ENCODE measurements at places on chromosomes 1 and 21.
A peak's percentile ranks its signal among the peaks of the same experiment; 100 is the strongest.

DNA sequence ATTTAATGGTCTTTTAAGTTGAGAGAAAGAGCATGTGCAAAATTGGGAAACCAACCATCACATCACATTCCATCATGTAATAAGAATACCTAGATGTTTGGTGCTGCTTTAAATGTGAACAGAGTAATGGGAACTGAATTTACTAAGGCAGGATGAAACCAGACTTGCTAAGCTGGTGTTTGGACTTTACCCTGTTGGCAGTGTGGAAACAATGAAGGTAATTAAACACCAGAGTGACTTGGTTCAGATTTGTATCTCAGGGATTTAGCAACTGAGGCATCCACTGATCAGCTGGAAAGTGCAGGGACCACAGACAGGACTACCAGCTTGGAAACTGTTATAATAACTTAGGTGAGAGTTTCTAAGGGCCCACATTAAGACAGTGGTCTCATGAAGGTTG is 263.4 kb downstream of the OLFM3 start:
- DNase-seq, result no peak

DNA sequence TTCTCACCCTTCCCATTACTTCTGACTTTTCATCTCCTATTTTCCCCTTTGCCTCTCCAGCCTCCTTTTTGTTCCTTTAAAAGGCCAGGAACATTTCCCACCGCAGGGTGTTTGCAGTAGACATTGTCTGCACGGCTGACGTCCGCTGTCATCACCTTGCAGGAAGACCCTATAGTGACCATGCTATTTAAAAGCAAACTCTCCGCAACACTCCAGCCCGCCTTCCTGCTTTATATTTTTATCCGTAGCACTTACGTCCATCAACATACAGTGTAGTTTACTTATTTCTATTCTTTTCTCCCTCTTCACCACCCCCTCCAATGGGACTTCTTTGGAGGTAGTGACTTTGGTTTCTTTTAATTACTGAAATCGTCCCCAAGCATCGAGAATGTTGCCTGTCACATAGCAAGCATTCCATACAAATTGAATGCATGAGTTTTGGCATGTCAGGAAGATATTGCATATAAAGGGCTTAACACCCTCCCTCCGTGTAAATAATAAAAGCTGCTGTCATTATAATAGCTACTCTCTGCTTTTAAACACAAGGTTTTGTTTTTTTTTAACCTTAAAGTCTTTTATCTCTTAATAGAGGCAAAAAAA is 19.8 kb downstream of the SLC25A33 start:
- peak; percentile 39 for DNase-seq

DNA sequence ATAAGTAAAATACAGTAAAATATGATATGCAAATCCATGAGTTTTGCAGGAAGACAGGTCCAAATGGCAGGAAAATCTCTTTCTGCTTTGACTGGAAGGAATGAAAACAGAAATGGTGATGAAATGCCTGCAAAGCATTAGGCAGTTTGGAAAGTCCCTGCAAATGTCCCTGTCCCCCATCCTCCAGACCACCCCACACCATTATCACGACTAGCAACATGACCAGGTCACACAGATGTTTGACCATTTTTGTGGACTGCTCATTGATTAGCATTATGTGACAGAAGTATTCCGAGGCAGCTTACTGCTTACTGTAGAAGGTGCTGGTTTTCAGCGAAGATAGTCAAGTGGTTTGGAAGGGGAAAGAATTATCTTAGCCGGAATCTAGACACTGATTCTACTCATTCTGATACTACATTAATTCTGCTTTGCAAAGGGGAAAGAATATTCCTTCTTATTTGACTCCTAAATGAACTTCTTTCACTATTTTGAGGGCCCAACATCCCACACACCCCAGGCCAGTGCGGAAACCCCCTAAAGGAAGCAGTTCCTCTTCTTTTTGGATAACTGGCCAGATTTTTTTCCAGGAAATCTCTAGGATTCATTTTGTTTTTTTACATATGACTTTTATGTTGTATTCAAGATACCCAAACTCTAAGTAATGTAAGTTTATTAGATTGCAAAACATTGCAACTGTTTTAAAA is 9.5 kb upstream of the CR2 start:
- DNase-seq, result no peak

DNA sequence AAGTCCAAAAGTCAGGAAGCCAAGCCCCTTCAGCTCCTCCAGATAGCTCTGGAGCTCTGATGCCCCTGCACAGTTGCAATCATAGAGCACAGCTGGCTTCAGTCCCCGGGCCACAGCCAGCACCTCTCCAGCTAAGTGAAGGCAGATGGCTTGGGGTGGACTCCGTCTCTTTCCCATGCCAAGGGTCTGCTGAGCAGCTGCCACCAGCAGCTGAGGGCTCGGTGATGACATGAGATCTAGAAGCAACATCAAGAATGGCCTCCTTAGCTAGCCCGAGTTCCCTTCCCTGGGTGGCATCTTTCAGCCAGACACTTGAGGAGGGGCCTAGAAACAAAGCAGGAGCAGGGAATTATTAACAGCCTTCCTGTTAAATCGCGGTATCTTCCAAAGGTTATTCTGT is 973 bp downstream of the C1orf74 start:
- DNase-seq, result no peak

- no peak for DNase-seq
Measured at GRCh38 chr1:245466261-245466660, 311.5 kb downstream of the KIF26B start.

- DNase-seq, result peak; percentile 94
Measured at GRCh38 chr1:201937624-201938213, 8.6 kb downstream of the LMOD1 start.

- peak; percentile 42 for DNase-seq
Measured at GRCh38 chr1:168498159-168498631, 45.6 kb downstream of the XCL2 start.

GRCh38 chr1:30801771-30802198 is 44.2 kb upstream of the LAPTM5 start:
- peak; percentile 68 for DNase-seq

GRCh38 chr1:229579059-229579673 is 20.7 kb upstream of the ABCB10 start:
- DNase-seq, result peak; percentile 62

- no peak for DNase-seq
Measured at GRCh38 chr1:26359981-26360806, 6.3 kb upstream of the CRYBG2 start.

DNA sequence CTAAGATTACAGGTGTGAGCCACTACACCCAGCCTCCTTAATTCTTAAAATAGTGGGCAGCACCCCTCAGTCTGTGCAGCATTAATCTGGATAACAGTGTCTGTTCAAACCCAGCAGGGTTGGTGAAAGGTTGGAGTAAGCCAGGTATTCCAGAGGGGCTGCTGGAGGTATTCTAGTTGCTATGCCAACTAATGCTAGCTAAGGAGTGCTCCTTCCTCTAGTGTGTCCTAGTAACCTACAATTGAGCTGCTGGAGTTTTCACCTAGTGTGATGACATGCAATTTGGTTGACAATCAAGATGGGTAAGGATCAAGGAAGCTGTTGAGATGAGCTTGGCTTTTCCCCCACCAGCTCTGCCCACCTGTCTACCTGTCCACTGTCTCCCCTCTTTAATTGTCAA is 100.2 kb upstream of the IPO9 start:
- DNase-seq, result no peak

DNA sequence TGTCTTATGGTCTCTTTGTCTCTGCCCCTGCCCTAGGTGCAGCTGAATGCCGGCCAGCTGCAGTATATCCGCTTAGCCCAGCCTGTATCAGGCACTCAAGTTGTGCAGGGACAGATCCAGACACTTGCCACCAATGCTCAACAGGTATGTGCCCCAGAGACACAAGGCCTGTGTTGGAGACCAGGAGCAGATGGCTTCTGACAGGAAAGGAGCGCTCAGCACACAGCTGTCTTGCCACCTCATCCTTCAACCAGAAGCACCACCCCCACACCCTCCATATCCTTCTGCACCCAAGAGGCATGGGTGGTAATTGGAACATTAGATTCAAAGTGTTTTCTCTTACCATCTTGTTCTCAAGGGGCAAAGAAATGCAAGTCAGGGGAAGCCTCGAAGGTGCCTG is 17.0 kb upstream of the KCNQ4 start:
- no peak for DNase-seq

DNA sequence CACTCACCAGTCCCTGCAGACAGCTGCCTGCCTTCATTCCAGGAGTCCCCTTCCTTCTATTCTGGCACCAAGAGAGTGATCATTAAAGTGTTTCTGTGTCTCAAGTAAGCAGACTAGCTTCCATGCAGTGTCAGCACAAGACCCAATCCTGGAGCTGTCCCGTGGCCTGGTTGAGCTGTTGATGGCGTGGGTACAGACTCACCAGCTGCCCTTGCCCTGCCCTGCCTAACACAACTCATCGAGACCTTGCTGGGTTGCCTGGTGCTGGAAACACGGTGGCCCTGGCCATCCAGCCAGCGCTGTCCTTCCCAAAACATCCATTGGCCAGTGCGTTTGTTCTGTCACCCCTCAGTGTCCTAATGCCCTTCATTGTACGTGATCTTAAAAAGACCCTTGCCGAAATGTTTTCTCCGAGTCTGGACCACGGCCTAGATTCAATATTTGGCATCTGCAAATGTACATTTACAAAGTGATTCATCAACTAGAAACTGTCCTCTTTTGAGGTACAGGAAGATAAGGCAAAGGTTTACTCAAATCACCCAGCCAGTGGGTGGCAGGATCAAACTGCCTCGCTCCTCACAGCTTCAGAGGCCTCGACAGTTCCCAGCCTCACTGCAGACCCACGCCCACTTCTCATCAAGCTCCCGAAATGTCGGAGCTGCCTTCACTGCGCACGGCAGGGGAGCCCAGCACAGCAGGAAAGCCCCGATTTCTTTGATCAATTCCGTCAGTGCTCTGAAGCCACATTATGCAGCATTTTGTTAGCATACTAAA is 494.2 kb downstream of the KIF26B start:
- no peak for DNase-seq

DNA sequence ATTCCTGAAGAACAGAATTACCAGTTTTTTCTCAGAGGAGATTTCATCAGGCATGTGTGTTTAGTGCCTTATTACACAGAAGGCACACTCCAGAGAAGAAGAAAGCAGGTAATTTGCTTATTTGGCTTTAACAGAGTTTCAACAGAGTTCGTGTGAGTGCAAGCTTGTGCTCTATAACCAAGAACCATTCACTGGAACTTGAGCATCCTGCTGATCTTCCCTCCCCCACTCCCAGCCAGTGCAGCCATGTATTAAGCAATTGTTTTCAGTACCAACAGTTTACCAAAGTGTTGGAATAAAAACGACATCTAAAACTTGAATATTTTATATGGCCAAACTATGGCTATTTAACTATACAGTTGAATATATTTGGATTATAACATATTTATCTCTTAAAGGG is 4.3 kb downstream of the MGST3 start:
- no peak for DNase-seq

GRCh38 chr1:66418021-66418420 is 115.9 kb upstream of the SGIP1 start:
- DNase-seq, result no peak

DNA sequence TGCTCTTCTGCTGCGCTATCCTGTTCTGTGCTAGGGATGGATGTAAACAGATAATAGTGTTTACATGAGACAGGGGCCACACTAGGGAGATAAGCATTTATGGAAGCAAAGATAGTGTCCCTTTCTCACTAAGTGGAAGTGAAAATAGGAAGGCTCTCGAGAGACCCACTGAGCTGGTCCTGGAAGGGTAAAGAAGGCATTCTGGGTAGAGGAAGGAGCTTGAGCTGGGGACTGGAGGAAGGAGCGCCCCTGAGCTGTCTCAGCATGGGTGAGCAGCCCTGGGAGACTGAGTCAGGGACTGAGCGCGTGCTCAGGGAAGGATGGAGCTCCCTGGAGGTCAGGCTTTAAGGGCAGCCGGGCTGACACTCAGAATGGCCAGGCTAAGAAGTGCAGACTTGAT is 93.3 kb downstream of the IGSF21 start:
- DNase-seq, result no peak

DNA sequence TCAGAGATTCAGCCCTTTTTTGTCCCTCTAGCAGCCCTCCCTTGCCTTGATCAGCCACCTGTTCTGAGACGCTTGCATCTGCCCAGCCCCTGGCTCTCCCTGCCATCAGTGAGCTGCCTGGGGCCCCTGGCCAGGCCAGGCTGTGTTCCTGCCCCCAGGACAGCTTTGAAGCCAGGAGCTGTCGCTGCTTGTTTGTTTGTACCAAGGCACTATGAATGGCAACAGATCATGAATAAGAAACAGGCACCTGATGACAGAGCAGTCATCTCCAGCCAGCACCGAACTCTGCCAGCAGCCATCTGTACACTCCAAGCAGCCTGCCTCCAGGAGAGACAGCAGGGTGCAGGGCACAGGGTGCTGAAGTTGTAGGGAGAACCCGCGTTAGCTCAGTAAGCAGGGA is 8.1 kb upstream of the VWA5B1 start:
- no peak for DNase-seq

GRCh38 chr1:88612773-88613172 is 71.3 kb upstream of the PKN2 start:
- DNase-seq, result no peak

DNA sequence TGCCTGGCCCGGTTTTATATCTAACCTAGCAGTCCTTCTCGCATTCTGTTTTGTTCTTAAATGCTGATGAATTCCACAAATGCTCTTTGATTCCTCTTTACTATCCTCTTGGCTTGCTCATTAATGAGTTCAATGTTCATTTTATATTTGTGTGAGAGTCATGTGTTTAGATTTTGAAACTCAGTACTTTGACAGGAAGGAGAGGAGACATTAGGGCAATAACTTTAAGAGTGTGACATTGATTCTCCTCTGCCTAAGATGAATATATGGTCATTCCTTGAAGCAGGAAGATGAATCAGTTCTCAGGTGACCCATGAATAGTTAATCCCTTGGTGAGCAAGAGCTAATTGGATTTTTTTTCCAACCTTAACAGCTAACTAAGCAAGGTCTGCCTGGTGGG is 84.1 kb downstream of the MRPS6 start:
- no peak for DNase-seq

DNA sequence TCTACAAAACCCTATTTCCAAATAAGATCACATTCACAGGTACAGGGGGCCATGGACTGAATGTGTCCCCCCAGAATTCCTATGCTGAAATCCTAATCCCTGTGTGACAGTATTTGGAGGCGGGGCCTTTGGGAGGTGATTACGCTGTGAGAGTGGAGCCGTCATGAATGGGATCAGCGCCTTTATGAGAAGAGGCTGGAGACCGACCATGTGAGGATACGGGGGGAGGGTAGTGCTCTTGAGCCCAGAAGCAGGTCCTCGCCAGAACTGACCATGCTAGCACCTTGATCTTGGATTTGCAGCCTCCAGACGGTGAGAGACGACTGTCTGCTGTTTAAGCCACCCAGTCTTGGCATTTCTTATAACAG is 23.8 kb upstream of the KIF26B start:
- no peak for DNase-seq

GRCh38 chr1:235259133-235259778 is 68.7 kb downstream of the ARID4B start:
- no peak for DNase-seq

GRCh38 chr1:159436469-159436868 is 3.1 kb upstream of the OR10J1 start:
- DNase-seq, result no peak

- no peak for DNase-seq
Measured at GRCh38 chr1:3407021-3407420, 47.4 kb upstream of the ARHGEF16 start.

DNA sequence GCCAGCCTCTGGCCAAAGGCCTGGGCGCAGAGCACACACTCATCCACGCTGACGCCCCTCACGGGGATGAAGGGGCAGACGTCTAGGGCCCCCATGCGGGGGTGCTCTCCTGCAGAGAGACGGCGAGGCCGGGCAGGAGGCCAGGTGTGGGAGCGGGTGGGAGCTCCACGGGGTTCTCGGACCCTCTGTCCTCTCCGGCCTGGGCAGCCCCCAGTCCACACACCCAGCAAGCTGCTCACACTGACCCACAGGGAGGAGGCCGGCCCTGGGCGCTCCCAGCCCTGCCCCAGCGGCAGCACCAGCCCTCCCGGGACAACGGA is 2.5 kb downstream of the FTCD start:
- no peak for DNase-seq
